ENCODE measurements at places on chromosomes 2 and 18.

GRCh38 chr2:178756843-178757242 lies 50.4 kb downstream of the TTN start:
- DNase-seq, result no peak

DNA sequence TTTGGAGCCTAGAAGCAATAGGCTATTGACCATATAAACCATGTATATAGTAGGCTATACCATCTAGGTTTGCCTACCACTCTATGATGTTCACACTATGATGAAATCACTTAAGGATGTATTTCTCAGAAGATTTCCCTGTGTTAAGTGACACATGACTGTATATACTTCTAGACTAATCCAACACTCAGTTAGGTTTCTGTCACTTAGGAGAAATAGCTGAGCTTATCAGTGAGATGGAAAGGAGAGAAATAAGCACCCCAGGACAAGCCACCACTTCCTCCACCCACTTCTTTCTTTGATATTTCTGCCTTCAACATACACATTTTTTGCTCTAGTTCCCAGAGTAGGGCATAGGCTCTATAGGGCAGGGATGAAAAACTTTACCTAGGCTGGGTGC lies 7.8 kb downstream of the PECR start:
- DNase-seq, result no peak

- DNase-seq, result no peak
Observed at GRCh38 chr2:211564441-211564840, 974.2 kb downstream of the ERBB4 start.

DNA sequence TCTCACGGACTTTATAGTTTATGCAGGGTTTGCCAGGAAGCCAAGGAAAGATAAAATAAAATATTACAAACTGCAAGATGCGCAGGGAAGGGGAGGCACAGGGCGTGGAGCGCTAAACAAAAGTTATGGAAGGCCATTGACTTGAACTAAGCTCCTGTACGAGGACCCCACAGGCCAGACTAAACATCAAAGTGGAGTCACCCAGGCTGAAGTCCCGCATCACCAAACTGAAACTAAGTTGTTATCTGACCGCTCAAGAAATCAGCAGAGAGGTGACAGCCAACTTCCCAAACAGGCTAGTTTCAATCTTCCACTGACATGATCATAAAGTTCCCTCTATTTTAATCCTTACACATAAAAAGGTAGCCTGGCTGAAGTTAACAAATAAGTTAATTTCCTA lies 90.5 kb upstream of the YWHAQ start:
- no peak for DNase-seq

DNA sequence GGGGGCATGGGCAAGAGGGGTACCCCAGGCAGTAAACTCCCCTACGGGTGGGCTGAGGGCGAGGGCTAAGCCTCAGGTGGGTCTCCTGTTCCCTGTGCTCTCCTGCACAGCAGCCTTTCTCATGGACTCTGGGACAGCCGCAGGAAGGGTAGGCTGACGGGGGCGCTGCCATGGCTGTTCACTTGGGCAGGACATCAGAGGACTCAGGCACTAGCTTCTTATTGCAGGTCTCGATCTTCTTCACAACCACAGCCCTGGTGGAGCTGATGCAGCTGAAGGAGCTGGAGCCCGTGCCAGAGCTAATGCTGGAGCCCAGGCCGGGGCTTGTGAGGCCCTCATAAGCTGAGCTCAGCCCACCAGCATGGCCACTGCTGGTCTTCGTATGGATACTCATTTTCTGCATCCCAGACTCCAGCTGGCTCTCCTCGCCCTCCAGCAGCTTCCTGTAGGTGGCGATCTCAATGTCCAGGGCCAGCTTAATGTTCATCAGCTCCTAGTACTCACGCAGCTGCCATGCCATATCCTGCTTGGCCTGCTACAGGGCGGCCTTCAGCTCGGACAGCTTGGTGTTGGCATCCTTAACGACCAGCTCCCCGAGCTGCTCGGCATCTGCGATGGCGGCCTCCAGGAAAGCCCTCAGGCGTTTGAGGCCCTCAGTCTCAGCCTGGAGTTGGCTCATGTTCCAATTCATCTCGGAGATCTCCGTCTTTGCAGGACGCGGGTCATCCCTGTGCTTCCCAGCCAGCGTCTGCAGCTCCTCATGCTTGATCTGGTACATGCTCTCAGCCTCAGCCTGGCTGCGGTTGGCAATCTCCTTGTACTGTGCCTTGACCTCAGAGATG lies 359.8 kb upstream of the SETBP1 start:
- no peak for DNase-seq

DNA sequence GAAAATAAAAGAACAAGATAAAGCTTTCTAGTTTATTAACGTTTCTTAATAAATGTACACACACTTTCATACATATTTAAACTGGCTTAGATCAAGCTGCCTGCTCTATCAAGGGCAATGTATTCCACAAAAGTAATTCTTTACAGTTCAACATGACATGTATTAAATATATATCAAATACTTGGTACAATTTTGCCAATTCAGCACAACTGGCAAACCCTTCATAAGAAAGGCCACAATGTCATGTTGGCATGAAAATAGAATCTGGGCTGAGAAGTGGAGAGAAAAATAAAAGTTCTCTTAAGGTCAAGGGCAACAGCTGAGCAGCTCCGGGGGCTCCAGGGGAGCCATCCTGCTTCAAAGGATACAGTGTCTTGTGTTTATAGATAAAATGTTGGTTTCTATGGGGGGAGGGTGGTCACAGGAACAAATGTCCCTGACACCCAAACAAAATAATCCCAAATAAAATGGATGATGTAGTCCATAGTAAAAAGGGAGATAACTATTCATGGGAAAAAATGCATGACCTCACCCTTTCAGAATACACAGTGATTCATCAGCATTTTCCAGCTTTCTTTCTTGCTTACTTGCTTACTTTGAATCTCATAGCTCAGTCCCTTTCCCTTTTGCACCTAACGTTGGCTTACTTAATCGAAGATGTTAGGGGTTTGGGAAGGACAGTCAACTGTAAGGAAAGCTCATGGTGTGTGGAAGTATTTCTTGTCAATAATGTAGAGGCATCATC lies 494.9 kb downstream of the NYAP2 start:
- no peak for DNase-seq

DNA sequence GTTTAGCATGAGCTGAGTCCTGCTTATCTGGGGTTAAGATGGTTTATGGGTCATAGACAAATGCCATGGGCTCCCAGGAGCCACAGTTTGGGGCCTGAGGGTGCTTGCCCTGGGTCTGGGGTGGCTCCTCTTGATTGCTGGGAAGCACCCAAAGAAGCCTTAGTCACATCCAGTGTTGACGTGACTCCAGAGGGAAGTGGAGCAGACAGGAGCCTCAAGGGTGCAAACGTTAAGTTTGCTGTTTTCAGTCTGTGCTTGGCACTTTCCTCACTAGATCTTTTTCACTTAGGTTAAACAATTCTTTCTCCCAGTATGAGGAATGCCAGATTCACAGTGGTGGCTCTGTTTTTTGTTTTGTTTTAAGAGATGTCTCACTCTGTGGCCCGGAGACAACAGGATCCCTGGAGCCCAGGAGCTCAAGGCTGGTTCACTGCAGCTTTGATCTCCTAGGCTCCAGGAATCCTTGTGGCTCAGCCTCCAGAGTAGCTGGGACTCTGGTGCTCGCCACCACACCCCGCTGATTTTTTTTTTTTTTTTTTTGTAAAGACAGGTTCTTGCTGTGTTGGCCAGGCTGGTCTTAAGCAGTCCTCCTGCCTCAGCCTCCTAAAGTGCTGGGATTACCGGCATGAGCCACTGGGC lies 251.3 kb downstream of the FAM210A start:
- no peak for DNase-seq

DNA sequence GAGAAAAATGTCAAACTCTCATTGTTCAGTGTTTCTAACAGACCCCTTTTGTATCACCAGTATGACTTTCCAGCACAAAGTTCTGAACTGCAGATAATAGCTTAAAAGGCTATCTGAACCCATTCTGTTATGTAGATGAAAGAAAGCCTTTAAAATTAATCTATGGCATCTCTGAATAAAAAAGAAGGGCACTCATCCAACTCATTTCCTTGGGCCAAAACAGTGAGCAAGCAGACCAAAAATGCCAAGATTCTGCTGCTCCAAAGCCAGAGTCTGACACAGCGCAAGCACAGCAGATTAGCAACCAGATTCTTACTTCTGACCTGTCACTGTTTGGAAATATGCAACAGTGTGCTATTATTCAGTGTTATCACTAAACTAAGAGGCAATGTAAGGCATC lies 22.6 kb upstream of the ITGA6 start:
- no peak for DNase-seq

- no peak for DNase-seq
Observed at GRCh38 chr2:138922973-138923563, 142.9 kb upstream of the NXPH2 start.

- no peak for DNase-seq
Observed at GRCh38 chr2:170715062-170715931, at the start of gene SP5. SP5 (plus strand) TSS chr2:170715337; CDS start chr2:170715513, 176 bp downstream.

GRCh38 chr2:222623756-222624309 lies 32.1 kb downstream of the FARSB start:
- no peak for DNase-seq

DNA sequence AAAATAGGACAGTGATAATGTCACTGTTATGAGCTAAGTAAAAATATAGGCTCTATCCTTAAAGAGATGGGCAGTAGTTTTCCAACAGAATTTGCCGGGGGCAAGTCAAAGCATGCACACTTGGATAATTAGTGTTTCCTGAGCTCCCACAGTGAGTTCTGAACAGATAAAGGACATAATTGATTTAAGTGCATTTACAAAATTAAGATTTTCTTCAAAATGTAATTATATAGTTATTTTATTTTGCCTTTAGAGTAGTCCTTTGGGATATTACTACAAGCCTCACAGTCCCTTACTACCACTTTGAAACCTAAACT lies 107.6 kb downstream of the RAPGEF4 start:
- DNase-seq, result no peak

GRCh38 chr2:226117510-226118065 lies 682.0 kb downstream of the IRS1 start:
- DNase-seq, result no peak

- DNase-seq, result no peak
Observed at GRCh38 chr18:79275461-79275860, 120.3 kb upstream of the NFATC1 start.

DNA sequence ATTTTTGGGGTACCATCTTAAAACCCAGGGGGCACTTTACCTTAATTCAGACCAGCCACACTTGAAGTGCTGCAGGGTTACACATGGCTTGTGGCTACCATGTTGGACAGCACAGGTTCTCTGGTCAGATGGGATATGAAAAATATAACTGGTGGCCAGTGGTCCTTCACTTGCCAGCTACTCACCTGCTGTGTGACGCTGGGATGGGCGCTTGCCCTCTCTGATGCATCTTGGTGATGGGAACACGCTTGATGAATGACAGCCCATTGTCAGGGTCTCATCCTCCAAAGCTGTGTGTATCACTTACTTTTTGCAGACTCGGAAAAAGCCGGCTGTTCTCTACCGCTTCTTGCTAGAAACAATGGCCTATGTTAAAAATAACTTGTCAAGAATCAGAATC lies 22.5 kb downstream of the HJURP start:
- no peak for DNase-seq

- no peak for DNase-seq
Observed at GRCh38 chr2:8472545-8473323, 209.1 kb upstream of the ID2 start.

DNA sequence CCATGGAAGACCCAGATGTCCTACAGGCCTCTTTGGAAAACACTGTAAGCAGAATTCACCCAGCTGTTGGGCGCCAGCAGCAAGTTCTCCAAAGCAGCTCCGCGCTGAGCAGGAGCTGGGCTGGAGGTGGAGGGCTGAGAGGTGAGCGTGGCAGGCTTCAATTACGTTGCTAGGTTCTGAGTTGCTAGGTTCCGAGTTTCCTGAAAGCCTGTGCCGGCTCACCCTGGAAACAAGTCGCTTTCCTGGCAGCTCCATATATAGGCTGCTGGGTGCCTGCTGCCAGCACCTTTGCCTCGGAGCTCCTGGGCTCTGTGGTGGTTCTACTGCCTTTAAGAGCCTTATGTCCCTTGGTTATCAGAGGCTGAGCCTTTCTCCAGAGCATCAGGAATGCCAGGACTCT lies 14.4 kb upstream of the EGR4 start:
- DNase-seq, result no peak

GRCh38 chr2:199663157-199663556 lies 187.8 kb downstream of the FTCDNL1 start:
- DNase-seq, result no peak

GRCh38 chr2:79139423-79139822 lies 19.1 kb downstream of the REG1A start:
- no peak for DNase-seq

- no peak for DNase-seq
Observed at GRCh38 chr2:184598316-184599053, at the start of gene ZNF804A. ZNF804A (plus strand) TSS chr2:184598529; CDS start chr2:184598960, 431 bp downstream.

- DNase-seq, result no peak
Observed at GRCh38 chr18:13530879-13531387, 195.4 kb downstream of the FAM210A start.

- no peak for DNase-seq
Observed at GRCh38 chr2:230322561-230323384, 4.2 kb upstream of the SP140L start.

DNA sequence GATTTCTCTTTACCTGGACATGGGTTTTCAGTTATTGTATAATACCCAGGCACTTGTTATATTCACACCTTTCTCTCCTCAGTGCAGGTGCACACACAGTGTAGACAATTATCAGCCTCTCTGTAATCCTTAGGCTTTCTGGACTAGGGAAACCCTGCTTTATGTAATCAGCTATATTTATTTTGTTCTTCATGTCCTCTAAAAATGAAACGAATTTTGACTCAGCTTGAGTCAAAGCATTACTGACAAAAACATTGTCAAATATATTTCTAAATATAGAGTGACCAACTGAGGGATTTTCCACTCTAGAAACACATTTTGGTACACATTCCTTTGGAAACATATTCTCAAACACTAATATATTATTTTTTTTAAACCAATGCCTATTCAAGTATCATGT lies 144.8 kb upstream of the GULP1 start:
- DNase-seq, result no peak

- DNase-seq, result no peak
Observed at GRCh38 chr2:223542501-223542900, 59.7 kb downstream of the SCG2 start.

GRCh38 chr2:106859498-106859897 lies 26.5 kb downstream of the ST6GAL2 start:
- DNase-seq, result no peak

DNA sequence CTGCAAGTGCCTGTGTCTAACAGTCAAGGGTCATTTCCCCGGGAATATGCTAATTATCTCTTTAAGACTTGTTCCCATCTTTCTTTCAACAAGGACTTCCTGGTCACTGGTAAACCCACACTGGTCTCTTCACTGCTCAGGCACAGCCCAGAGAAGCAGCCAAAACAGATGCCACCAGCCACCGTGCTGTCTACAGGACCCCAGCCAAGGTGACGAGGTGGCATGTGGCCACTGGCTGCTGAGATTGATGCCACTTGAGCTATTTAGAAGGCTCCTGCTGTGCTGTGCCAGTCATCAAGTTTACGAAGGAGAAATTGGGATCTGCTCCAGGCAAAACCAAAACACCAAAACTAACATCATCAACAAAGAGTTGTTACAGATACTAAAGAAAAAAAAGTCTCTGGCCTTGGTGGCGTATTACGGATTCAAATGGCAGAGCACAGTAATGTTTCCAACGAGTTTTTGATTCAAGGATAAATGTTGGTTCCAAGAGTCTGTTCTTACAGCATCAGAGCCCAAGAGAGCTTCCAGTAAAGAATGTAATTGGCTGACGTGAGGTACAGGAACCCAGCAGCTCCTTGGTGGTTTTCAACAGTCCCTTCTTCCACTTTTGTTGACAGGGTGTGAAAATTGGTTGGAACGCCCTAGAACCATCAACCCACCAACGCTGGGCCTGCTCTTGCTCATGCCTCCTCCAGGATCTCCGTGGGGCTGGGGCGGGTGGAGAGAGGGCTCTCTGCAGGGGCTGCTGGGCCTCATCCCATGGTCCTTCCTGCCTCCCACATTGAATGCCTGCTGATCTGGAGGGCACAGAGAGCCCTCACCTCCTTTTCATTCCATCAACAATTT lies 63.7 kb upstream of the ZCCHC2 start:
- DNase-seq, result no peak

All from stimulated activated CD8-positive, alpha-beta memory T cell treated with anti-CD3 and anti-CD28 coated beads, Interleukin-4, amount 100 ng/mL, for 4 hours (primary cell).